ENCODE measurements at places on chromosomes 1 and 21. TPM values are rescaled to one million over a fixed set of nuclear protein-coding genes. Genes with fewer than 3 reads are reported as not detected.

DNA sequence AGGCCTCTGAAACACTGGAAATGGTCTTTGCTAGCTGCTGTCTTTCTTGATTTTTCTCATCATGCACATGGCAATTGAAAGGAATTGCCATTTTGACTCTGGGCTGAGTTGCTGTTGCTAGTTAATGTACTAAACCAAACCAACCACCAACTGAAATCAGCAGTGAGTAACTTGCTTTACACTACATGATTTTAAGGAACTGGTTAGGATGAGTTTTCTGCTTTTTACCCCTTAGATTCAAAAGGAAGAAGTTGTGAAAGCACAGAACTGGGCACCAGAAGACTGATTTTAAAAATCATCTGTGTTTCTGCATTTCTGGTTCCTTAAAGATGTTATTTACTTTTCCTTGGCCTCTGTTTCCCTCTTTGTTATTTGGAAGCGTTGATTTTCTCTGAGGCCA lies 361.9 kb downstream of the HLX start:
- no peak for DNase-seq
- H3K27me3 ChIP-seq: no peaks in the 10 kb centered on the region
- no peak overlapping the region for H3K27ac ChIP-seq

- DNase-seq: no peak
- H3K4me3 ChIP-seq: no peak overlapping the region
- H3K27ac ChIP-seq: no peak overlapping the region
- peaks cover 2% of the 10 kb centered on the region for H3K27me3 ChIP-seq
- H3K36me3 ChIP-seq: no peaks in the 10 kb centered on the region
- H3K4me1 ChIP-seq: peaks cover 16% of the 10 kb centered on the region
These were observed 30.9 kb upstream of the RPL11 start for GRCh38 chr1:23660671-23661070.

DNA sequence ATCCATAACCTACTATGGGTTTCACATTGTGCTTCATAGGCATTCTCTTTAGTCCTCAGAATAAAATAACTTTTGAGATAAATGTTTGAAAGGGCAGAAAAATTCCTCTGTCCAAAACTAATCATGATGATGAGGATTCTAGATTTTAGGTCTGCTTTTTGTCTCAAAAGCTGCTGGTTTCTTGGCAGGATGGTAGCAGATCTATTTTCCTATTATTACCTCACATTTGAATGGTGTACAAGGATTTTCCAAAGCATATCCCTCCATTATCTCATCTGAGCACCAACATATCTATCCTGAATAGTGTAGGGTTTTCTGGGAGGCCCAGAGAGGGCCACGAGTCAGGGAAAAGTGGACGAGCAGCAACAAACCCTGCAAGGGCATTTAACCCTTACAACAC lies 201.9 kb downstream of the PLPP3 start:
- no peaks in the 10 kb centered on the region for H3K27me3 ChIP-seq
- peaks cover 31% of the 10 kb centered on the region for H3K4me1 ChIP-seq
- H3K36me3 ChIP-seq: no peaks in the 10 kb centered on the region
- DNase-seq: no peak
- H3K27ac ChIP-seq: no peak overlapping the region
- H3K4me3 ChIP-seq: no peak overlapping the region

- no peak overlapping the region for H3K4me3 ChIP-seq
- H3K4me1 ChIP-seq: no peaks in the 10 kb centered on the region
- H3K27ac ChIP-seq: no peak overlapping the region
- no peaks in the 10 kb centered on the region for H3K36me3 ChIP-seq
- DNase-seq: no peak
These were observed 67.3 kb upstream of the WNT4 start for GRCh38 chr1:22210176-22210575.

GRCh38 chr1:68287241-68287640 lies 54.9 kb upstream of the WLS start:
- no peaks in the 10 kb centered on the region for H3K36me3 ChIP-seq
- no peaks in the 10 kb centered on the region for H3K27me3 ChIP-seq
- no peak overlapping the region for H3K27ac ChIP-seq
- no peak overlapping the region for H3K4me3 ChIP-seq
- no peaks in the 10 kb centered on the region for H3K4me1 ChIP-seq
- DNase-seq: no peak

- H3K36me3 ChIP-seq: peaks cover 75% of the 10 kb centered on the region
- H3K27ac ChIP-seq: no peak overlapping the region
- H3K27me3 ChIP-seq: no peaks in the 10 kb centered on the region
- no peak for DNase-seq
- no peak overlapping the region for H3K4me3 ChIP-seq
These were observed 14.2 kb downstream of the WDR4 start for GRCh38 chr21:42864815-42865775.

Gene TNFSF18
- total RNA-seq: not detected

Gene CD5L
- total RNA-seq: not detected

All from HepG2 (cell line).